ENCODE measurements at places on chromosomes 1 and 21. TPM values are rescaled to one million over a fixed set of nuclear protein-coding genes. Genes with fewer than 3 reads are reported as not detected.

RGS2 gene
- 58.2 TPM for total RNA-seq

ZP4 gene
- total RNA-seq: not detected

LRRC3 gene
- total RNA-seq: 2.4 TPM

PTPRC gene
- total RNA-seq: not detected

NFIA gene
- total RNA-seq: 4.8 TPM

INAVA gene
- 43.1 TPM for total RNA-seq

PSRC1 gene
- 24.0 TPM for total RNA-seq

TSPEAR gene
- total RNA-seq: not detected

FAM151A gene
- 0.15 TPM for total RNA-seq

TEX38 gene
- not detected for total RNA-seq

TNNT2 gene
- not detected for total RNA-seq

ZMYND12 gene
- 0.23 TPM for total RNA-seq

ASCL5 gene
- 0.27 TPM for total RNA-seq

KRTAP27-1 gene
- total RNA-seq: not detected

SSU72 gene
- 95.6 TPM for total RNA-seq

PROK1 gene
- total RNA-seq: not detected

CFAP141 gene
- total RNA-seq: not detected

TFAP2E gene
- 0.40 TPM for total RNA-seq

UCHL5 gene
- total RNA-seq: 43.5 TPM

C1QB gene
- total RNA-seq: not detected

SELE gene
- total RNA-seq: not detected

IRF6 gene
- total RNA-seq: 0.05 TPM

LYSMD1 gene
- total RNA-seq: 7.4 TPM

PTTG1IP gene
- total RNA-seq: 89.0 TPM

RIMKLA gene
- total RNA-seq: 0.50 TPM

NLRP3 gene
- total RNA-seq: not detected

IL10 gene
- total RNA-seq: not detected

NTPCR gene
- total RNA-seq: 88.4 TPM

PODN gene
- total RNA-seq: not detected

BTBD19 gene
- total RNA-seq: 3.4 TPM

CYP4A11 gene
- not detected for total RNA-seq

CLCA1 gene
- total RNA-seq: not detected

SH3D21 gene
- 2.8 TPM for total RNA-seq

AMY1A gene
- total RNA-seq: not detected

AGT gene
- total RNA-seq: not detected

FCER1A gene
- total RNA-seq: not detected

CRNN gene
- total RNA-seq: not detected

PDC gene
- total RNA-seq: not detected

KPNA6 gene
- 14.1 TPM for total RNA-seq

CCDC24 gene
- total RNA-seq: 8.9 TPM

MXRA8 gene
- total RNA-seq: 0.15 TPM

All from A549 treated with ZK216348 at 1 μM for 4 hours (cell line).